Fibroblast of skin of right quadriceps (primary cell): ENCODE measurements at places on chromosomes 11 and 22.
A peak's percentile ranks its signal among the peaks of the same experiment; 100 is the strongest.

- DNase-seq = no peak
Observed at GRCh38 chr11:118010738-118011461, 24.7 kb downstream of the IL10RA start.

GRCh38 chr11:43905813-43906241, 25.2 kb downstream of the ALKBH3 start:
- DNase-seq = no peak

GRCh38 chr11:86608251-86608799, 64.1 kb downstream of the ME3 start:
- peak; percentile 72 for DNase-seq

DNA sequence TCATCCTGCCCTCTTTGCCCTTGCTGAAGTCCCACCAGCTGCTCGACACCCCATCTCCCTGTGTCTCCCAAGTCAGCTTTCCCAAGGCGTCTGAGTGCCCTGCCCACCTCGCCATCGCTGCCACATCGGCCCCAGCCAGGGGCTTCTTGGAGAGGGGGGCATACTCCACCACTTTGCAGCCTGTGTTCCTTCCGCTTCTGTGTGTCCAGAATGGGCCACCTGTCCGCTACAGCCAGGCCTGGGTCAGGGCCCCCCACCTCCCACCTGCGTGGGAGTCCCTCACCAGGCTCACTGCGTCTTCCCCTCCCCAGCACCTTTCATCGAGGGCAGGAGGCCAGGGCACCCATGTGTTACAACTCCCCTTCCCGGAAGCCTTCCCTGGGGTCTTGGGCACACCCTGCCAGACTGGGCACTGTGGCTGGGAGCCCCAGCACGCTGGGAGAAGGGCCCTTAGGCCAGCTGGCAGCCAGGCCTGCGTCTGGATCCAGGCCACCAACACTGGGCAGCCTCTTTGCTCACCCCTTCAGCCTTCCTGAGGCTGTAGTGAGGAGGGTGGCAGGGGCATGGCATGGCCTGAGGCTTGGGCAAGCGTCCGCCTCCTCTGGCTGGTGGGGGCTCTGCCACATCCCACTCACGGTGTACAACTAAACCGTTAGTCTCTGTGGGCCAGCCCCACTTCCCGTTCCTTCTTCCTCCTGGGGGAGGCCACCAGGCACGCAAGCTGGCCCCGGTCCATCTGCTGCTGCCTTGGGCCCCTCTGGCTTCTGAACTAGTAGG, 13.4 kb downstream of the CPT1A start:
- DNase-seq = no peak

DNA sequence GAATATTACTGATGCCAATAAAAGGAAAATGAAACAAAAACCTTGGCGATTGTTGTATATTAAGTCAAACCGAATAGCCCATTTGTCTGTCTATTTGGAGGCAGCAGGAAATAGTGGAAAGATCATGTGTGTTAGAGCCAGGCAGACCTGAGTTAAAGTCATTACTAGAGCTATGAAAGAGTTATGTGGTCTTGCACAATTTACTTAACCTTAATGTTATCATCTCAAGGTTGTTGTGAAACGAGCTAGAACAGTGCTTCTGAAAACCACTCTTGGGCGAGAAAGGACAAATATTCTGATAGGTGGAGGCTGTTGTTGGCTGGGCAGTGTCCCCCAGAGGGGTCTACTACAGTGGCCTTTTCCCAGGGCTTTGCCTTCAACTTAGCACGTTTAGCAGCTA, 60.0 kb upstream of the NUP160 start:
- no peak for DNase-seq

GRCh38 chr22:47232753-47233152, 470.3 kb downstream of the TBC1D22A start:
- no peak for DNase-seq

DNA sequence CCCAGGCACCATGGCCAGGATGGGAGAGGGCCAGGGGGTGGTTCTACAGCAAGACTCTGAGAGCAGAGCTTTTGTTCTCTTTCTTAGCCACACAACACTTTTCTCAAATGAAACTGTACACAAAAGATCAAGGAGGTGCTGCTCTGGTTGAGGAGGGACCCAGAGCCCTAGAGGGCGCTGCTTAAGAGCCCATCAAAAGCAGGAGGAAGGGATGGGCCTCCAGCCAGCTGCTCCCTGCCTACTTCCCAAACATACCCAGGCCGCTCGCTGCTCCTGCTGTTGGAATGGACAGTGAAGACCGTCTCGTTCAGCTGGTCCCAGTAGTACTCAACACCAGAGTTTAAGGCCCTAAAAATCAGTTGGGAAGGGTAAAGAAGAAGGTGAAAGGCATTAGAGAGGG, 18.4 kb upstream of the CHRM4 start:
- no peak for DNase-seq

DNA sequence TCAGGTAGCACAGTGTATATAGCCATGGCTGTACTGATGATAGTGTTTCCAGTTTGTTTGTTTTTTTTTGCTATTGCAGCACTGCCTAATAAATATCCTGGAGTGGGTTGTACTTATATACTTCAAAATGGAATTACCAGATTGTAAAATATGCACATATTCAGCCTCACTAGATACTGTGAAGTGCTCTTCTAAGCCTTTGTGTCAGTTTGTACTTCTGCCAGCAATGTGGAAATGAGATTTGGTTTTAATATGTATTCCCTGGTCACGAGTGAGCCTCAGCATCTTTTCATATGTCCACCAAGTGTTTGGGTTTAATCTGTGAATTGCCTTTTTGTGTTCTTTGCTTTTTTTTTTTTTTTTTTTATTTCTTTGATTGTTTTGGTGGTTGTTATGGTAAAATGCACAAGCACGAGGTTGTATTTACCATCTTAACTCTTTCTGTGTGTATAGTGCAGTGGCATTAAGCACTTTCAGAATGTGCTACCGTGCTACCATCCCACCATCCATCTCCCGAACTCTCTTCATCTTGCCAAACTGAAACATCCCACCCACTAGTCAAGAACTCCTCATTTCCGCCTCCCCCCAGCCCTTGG, 34.9 kb downstream of the ST3GAL4 start:
- no peak for DNase-seq

DNA sequence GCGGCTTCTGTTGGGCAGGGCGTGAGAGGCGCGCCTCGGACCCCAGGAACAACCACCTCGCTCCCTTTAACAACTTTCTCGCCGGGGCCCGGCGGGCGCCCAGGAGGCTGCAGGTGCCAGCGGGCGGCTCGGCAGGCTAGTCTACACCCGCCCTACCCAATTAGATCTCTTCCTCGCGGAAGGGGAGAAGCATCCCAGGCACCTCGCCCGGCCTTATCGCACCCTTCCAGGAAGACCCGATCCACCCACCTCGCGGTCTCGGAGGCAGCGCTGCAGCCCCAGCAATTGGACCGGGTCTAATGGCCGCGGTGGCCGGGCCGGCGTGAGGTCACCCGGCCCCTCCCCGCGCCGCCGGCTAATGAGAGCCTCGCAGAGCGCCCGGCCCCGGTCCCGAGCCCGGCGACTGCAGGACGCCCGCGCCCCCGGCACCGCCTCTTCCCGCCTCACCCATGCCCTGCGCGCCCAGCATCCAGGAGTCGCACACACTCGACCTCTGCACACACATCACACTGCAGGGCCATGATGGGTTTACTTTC, at the start of gene PLAAT3:
PLAAT3 (minus strand) TSS at position 298 of the 536 bp plus-strand sequence. CDS start 419 bp downstream, outside the sequence.
- no peak for DNase-seq

DNA sequence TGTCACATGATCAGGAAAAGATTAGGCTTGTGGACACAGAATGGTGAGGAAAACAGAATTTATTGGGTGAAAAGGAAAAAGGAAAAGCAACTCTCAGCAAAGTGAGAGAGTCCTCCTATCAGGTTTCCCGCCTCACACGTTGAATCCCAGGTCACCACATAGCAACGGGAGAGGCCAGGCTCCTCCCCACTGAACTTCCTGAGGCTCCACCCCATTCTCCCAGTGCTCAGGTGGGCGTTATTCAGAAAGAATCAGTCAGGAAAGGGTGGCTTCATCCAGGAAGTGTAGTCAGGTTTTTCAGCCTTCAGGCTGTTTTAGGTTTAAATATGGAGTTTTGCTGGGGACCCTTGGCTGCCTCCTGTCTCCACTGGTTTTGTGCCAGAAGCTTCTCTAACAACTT, 66.9 kb downstream of the SPON1 start:
- DNase-seq = no peak

- DNase-seq = no peak
Observed at GRCh38 chr11:2390091-2390724, 10.3 kb upstream of the TSSC4 start.
